Activated CD4-positive, CD25-positive, alpha-beta regulatory T cell (primary cell): ENCODE measurements at places on chromosomes 13 and 19.

GRCh38 chr13:21395953-21396352, 63.1 kb downstream of the ZDHHC20 start:
- no peak for DNase-seq

- DNase-seq, result no peak
Observed at GRCh38 chr13:103961129-103961528, 894.9 kb upstream of the SLC10A2 start.

- DNase-seq, result no peak
Observed at GRCh38 chr13:54742984-54743383, 1714.4 kb downstream of the OLFM4 start.

DNA sequence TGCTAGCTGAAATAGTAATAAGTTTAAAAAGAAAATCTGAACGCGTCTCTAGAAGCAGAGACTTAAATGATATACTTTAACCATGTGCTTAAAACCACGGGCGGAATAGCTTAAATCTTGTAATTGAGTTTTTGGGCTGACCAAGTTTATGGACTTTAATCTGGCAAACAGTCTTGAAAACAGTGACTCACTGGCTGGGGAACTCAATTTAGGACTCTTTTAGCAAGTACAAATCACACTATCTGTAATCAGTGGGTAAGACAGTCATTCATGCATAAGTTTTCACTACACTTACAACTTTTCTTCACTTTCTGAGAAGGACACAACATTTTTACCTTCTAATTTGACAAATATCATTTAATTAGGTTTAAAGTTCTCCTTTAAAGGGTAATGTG, 26.8 kb downstream of the ZNF627 start:
- no peak for DNase-seq

GRCh38 chr13:113397608-113398425, 33.9 kb upstream of the GRTP1 start:
- no peak for DNase-seq

DNA sequence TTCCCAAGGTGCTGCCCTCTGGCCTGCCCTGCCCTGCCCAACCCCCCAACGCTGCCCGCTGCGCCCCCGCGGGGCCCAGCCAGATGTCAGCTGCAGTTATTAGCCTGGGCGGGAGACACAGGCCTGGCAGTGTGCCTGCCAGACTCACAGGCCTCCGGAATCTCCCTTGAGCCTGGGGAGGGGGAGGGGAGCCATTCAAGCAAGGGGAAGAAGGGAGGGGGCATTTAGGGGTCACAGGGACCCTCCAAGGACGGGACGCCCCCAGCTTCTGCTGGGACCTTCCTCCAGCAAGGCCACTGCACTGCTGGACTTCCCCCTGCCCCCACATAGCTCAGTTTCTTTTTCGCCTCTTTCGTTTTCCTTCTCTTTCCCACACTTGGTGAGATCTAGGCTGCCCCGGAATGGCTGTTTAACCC, 2.6 kb upstream of the JUNB start:
- no peak for DNase-seq

DNA sequence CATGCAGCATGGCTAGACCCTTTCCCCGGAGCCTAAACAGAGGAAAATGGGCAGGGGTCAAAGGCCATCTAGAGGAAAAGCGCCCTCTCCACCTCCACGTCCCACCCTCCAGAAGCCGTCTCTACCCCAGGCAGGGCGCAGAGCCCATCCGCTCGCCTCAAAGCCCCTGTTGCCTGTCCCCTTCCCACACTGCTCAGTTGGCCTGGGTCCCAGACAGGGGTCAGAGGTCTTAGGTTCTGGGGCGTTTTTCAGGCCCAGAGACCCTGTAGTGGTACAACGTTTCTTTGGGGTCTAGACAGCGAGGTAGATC, 285 bp downstream of the TMEM143 start:
- no peak for DNase-seq
